ENCODE measurements at places on chromosomes 12 and 14.

GRCh38 chr12:48811437-48812090 lies 6.7 kb upstream of the CACNB3 start:
- DNase-seq = no peak

DNA sequence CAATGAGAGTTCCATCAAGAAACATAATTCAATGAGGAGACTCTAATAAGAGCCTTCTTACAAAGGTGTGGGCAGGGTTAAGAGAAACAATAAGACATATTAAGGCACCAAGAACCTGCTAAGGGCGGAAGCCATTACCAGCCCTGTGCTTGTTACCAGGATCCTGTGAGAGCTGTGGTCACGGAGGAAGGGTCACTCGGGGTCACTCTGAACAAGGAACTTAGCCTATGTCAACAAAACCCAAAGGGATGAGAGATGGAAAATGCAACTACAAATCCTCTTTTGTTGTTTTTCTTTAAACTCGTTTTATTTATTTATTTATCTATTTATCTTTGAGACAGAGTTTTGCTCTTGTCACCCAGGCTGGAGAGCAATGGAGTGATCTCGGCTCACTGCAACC lies 460.4 kb upstream of the CCDC196 start:
- DNase-seq = no peak

- DNase-seq = no peak
These were observed 36.0 kb downstream of the FMNL3 start for GRCh38 chr12:49671031-49671765.

DNA sequence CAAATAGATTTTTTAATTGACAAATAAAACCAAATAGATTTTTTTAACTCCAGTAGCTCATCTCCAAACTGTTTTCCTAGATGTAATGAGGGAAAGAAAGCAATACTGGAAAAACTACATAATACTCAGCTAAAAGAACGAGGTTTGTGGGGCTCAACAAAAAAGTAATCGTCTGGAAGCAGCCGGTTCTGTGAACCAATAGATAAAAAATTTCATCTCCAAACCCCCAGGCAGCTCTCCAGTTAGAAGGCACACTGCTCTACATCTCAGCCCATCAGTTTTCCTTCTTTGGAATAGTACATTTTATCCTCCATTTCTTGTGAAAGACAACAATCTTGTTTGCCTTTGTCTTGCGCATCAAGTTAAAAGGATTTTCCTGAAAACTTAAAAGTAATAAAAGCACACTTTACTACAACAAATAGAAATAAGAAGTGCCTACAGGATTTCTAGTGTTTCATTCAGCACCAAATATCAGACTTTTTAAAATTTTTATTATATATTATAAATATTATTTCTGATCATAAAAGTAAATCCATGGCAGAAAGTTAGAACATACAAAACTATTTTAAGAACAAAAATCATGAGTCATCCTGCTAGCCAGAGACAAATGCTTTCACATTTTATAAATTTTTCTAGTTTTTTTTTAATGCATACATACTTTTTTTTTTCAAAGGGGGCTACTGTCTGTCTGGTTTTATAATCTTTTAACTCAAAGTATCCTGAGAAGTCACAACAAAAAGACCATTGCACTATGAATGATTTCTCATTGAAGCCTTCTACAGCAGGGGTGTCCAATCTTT lies 67.7 kb downstream of the EPS8 start:
- no peak for DNase-seq

- DNase-seq = no peak
These were observed 165.4 kb upstream of the TMEM260 start for GRCh38 chr14:56414236-56414635.

DNA sequence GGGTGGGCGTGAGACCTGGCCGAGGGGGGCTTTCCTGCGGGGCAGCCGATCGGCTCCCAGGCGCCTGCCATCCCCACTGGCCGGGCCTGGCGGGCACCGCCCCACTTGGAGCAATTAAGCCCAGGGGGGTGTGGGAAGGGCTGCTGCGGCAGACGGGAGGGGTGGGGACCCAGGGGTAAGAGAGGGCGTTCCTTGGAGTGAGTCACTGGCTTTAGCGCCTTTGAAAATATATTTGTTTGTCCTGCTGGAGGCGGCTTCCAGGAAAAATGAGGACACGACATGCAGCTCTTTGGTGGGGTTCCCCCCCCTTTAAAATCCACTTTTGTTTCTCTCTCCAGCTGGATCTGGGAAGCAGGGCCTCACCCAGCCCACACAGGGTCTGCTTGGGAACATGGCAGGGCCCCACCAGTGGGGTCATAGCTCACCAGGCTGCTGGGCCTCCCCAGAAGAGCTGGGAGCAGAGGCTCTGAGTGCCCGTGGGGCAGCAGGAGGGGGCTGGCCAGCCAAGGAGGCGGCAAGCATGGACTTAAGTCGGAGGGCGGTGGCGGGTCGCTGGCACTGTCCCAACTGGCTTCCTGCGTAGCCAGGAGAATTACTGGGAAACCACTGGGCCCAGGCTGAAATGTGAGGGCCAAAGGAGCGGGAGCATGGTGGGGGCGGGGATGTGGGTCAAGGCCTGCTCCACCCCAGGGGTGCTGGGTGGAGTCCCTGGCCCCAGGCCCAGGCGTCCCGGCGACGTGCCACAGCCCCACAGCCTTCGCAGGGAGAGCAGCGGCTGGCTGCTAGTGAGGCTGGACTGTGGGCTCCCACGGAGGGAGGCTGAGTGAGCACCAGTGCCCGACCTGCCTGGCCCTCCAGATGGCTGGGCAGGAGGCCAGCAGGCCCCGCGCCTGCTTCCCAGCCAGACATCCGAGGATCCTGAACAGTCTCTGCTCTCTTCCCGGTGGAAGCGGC lies 128.0 kb downstream of the RFLNA start:
- DNase-seq = peak; percentile 87

- no peak for DNase-seq
These were observed 21.8 kb downstream of the APPL2 start for GRCh38 chr12:105214148-105214547.

GRCh38 chr14:79724934-79725717 lies 486.2 kb downstream of the DIO2 start:
- DNase-seq = no peak
